Thoracic aorta (tissue), 2 donors: ENCODE measurements at places on chromosomes 3 and 15.

- no peak for DNase-seq
Observed at GRCh38 chr3:173066044-173067004, 74.7 kb downstream of the SPATA16 start.

GRCh38 chr3:162764051-162764807 is 1267.6 kb downstream of the OTOL1 start:
- DNase-seq, result no peak

DNA sequence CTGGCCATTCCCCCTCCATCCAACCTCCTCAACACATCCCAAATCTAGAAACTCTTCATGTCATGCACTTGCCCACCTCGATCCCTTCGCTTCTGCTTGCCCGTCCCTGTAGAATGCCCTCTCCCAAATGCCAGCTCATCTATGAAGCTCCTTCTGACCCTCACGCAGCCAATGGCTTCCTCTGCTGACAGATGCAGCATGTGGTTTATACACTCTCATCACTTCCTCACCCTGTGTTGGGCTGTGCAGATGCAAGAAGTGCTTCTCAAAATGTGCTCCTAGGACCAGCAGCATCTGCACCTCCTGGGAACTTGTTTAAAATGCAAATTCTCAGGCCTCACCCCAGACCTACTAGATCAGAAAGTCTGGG is 51.7 kb downstream of the SEMA5B start:
- DNase-seq, result no peak

DNA sequence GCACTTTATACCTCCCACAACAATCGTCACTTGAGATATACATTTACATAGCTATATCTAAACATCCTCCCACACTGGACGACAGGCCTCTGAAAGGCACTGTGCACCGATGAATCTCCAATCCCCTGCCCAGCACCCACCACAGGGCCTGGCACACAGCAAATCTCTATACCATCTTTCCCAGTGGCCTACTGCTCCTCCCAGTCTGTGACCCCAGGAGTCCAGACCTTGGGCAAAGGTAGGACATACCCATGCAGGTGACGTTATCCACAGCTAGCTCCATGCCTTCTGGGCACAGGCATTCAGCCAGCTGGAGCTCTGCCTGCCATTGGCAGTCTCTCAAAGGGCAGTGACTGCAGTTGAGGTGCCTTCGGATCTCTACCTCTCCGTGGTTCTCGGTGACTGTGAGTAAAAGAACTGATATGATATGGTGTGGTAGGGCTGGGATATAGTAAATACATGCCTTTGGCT is 5.8 kb downstream of the LTK start:
- DNase-seq, result no peak

GRCh38 chr3:4985330-4986174 is 6.3 kb downstream of the BHLHE40 start:
- no peak for DNase-seq

GRCh38 chr3:98449606-98450193 is 13.3 kb upstream of the OR5K1 start:
- no peak for DNase-seq

DNA sequence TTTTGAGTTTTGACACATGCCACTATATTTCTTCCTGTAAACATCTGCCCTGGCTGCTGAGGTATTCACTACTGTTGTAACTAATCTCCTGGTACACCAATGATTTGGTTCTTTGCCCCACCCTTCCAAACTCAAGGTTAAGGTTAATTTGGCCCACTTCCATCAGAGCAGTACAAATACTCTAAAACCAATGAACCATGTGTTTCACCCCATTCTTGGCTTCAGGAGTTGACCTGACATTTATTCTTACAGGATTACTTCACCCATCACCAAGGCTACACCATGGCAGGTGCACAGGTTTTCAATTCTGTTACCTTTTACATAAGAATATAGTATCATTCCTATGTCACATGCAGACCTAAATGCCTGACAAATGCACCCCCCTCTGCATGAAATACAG is 1179.9 kb downstream of the ZPLD1 start:
- no peak for DNase-seq

DNA sequence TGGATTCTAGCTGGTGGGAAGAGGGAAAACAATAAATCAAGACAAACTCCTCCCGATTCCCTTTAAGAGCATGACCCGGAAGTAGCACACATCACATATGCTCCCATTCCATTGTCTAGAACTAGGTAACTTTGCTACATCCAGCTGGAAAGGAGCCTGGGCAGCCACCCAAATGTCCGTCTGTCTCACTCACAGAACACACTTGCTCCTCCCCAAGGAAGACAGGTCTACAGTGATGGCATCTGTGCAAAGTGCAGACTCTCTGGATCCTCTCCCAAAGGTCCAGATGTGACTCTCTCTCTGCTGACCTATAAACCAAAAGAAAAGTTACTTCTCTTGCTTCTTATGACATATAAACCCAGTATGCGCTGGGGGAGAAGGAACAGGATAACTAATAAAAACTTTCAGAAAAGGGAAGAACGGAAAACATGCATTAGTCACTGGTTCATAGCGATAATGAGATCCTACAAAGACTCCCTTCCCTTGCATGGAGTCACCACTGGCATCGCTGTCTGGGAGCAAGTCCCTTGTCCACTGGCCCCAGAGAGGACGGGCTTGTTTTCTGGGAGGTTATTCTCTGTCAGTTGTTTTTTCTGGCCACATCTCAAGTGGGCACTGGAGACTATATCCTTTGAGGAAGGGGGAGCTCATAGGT is 29.8 kb upstream of the EPHB3 start:
- no peak for DNase-seq

- DNase-seq, result no peak
Observed at GRCh38 chr3:187783098-187783497, 37.8 kb upstream of the BCL6 start.

GRCh38 chr15:48913141-48913540 is 35.2 kb downstream of the EID1 start:
- no peak for DNase-seq

DNA sequence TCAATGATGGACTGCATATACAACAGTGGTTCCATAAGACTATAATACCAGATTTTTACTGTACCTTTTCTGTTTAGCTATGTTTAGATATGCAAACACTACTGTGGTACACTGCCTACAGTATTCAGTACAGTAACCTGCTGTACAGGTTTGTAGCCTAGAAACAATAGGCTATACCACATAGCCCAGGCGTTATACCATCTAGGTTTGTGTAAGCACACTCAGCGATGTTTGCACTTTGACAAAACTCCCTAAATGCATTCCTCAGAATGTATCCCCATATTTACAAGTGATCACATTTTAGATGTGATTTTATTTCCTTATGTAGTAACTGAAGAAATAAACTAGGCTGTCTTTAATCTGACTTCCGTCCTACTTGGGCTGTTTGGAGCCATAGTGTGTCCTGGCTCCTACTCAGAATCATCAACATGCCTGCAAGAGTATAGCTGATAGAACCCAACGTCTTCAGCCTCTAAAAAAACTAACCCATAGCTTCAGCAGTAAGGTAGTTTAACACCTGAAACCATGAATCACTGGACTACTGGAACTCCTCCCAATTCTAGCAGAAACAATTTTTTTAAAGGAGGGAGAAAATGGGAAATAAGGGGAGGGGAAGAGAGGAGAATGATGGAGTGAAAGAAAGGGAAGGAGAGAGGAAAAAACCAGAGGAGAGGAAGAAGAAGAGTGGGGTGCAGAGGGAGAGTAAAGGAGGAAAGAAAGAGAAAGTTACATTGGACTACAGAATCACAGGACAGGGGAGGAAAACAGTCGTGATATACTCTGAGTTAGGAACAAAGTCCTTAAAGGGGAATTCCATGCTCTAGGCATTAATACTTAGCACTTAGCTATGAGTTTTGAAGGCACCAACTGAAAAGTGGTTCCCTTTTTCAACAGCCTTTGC is 67.7 kb upstream of the PLXND1 start:
- no peak for DNase-seq

DNA sequence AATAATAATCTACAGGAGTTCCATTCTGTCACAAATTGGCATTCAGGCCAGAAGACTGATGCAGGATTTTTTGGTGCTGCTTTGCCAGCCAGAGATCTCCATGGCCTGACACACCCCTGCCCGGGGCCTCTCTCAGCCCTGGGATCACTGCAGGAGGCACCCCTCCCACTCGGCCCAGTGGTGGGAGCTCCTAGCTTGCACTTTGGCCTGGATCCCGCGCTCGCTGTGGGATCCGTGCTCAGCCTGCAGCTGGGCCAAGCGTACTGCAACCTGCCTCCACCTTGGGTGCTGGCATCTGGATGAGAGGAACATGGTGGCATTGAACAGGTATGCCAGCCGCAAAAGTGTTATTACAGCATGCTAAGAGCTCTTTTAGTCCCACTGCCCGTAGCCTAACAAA is 656.7 kb upstream of the CCDC54 start:
- no peak for DNase-seq

GRCh38 chr15:33494306-33494705 is 183.5 kb downstream of the RYR3 start:
- DNase-seq, result no peak

DNA sequence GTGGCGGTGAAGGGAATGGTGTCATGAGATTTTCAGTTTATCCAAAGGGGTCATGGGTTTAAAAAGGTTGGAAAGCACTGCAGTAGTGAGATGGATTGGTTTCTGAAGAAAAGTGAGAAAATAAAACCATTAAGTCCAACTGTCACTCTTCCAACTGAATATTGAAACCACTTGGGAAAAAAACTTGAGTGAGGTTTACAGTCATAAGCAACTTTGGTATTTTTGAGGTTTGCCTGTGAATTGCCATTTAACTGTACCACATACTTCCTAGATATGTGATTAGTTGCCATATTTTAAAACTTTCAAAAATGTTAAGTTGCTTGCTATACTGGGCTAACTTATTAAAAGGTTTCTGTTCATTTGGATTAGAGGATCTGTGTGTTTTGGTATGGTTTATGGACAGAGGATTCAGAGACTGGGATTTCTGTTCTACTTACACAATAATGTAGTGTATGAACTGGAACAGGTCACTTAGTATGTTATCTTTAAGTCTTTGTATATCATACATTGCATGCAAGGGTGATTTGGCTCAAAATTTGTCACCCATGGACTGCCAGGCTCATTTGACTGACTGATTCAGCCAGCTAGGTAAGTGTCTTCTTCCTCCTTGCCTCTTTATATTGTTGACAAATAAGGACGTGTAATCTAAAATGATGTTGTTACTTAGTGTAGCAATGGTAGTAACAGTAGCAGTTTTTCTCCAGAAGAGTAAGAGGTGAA is 201.4 kb upstream of the EOMES start:
- DNase-seq, result no peak

DNA sequence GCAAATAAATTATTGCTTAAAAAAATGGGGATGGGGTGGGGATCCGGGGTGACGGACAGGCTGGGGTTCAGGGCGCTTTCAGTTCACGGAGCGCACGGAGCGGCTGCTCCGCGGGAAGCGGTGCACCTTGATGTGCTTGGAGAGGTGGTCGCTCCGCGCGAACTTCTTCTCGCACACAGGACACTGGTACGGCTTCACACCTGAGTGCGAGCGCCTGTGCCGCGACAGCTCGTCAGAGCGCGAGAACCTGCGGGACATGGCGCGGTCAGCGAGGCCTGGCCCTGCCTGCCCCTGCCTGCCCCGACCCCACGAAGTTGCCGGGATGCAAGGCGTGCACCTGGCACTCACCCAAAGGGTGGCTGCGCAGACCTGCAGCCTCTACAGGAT is 13.6 kb downstream of the KLF15 start:
- DNase-seq, result no peak

DNA sequence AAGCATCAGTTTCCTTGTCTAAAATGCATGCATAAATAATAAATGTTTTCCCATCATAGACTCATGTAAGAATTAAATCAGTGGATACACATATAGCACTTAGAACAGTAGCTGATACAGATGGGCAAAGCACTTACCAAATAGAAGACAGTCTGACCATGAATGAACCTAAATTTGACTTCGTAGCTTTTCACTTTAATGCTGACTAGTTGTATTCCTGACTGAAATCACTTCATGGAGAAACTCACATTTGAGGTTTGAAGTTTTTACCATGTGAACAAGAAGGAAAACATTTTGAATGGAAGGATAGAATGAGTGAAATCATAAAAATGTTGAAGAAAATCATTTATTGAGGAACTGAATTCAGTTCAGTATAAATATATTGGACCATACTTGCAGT is 68.8 kb upstream of the TMCO5A start:
- DNase-seq, result no peak

DNA sequence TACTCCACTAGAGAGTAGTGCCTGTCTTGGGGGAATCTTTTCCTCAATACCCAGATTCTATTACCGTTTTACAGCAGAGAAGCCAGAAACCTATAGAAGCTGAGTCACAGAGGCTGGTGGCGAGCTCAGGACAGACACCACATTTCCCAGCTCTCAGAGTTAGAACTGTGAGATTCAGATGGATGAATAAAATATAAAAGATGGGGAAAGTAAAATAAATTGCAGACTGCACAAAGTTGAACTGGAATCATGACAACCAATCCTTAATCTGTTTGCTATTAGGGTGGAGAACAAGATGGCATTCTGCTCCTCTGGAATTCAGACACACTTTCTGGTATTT is 40.5 kb upstream of the CMSS1 start:
- no peak for DNase-seq

- no peak for DNase-seq
Observed at GRCh38 chr3:61573441-61573840, 12.1 kb downstream of the PTPRG start.

GRCh38 chr3:158152186-158152585 is 42.3 kb downstream of the RSRC1 start:
- no peak for DNase-seq

DNA sequence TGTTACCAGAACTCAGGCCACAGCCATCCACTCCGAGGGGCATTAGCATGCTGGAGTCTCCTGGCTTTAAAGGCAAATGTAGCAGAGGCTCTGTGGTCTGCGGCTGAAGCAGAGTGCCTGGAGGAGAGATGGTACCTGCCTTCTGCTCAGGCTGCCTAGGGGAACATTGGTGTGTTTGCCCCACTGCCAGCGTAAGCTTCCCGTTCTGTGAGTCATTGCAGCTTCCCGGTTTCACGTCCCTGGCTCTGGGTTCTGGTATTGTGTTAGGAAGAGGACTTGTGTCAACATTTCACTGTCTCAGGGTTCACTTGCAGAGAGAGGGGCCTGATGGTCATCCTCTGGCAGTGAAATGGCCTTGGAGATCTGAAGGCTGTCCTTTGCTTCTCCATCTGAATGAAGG is 1.8 kb downstream of the GASK1A start:
- DNase-seq, result no peak

- DNase-seq, result no peak
Observed at GRCh38 chr3:30305021-30305420, 301.4 kb upstream of the TGFBR2 start.
